ENCODE measurements at places on chromosomes 1 and 21.

- no peak for DNase-seq
Observed at GRCh38 chr1:30763651-30764248, 6.2 kb upstream of the LAPTM5 start.

GRCh38 chr1:37484325-37485051 lies 10.1 kb downstream of the ZC3H12A start:
- DNase-seq = no peak

GRCh38 chr21:38849776-38850175 lies 44.0 kb downstream of the ETS2 start:
- DNase-seq = no peak

- DNase-seq = no peak
Observed at GRCh38 chr1:153347856-153348255, 785 bp downstream of the PGLYRP4 start.

GRCh38 chr1:21324368-21325141 lies 34.3 kb upstream of the ECE1 start:
- no peak for DNase-seq

DNA sequence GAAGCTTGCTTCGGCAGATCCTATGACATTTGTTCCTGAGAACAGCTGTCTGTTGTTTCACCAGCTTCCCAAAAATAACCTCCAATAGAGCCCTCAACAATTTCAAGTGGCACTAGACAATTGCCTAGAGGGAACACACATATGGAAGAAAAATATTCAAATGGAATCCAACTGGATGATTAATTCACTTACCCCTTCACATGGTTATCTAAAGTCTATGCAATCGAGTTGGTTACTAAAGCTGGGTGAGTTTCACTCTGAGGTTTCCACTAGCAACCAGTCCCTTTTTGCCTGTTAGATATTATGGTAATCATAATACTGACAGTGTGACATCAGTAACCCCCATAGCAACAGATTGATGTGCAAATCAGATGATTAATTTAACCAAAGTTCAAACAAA lies at the start of gene LEMD1:
Gene LEMD1, minus strand, starts transcription at position 259 of the 400 bp plus-strand sequence. CDS start 1,520 bp downstream, outside the sequence.
- DNase-seq = no peak

DNA sequence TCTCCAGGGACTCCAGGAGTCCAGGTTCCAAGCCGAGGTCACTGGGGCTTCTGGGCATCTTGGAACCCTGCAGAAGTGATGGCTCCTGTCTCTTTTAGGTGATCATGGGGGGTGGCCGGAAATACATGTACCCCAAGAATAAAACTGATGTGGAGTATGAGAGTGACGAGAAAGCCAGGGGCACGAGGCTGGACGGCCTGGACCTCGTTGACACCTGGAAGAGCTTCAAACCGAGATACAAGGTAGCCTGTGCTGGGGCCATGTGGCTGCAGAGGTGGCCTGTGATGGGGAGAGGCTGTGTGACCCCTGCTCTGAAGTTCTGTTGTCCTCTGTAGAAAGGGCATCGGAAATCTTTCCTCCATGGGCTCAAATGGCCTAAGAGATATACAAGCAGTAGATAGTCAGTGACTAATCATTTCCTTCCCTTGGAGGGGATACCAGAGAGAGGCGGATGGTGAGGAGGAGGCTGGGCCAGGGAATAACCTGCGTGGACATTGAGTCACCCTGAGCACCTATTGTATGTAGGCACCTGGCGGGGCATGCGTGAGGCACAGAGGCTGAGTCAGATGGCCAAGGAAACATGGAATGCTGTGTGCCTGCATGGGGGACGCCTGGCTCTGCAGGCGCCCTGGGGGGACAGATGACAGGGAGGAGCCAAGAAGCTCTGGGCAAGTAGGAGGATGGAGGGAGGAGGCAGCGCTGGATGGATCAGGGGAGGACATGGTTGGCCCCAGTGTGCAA lies 59.0 kb downstream of the ALPL start:
- DNase-seq = no peak

- no peak for DNase-seq
Observed at GRCh38 chr1:246482805-246483568, 24.1 kb downstream of the SMYD3 start.

- no peak for DNase-seq
Observed at GRCh38 chr1:32063261-32063681, 9.5 kb upstream of the TMEM39B start.

DNA sequence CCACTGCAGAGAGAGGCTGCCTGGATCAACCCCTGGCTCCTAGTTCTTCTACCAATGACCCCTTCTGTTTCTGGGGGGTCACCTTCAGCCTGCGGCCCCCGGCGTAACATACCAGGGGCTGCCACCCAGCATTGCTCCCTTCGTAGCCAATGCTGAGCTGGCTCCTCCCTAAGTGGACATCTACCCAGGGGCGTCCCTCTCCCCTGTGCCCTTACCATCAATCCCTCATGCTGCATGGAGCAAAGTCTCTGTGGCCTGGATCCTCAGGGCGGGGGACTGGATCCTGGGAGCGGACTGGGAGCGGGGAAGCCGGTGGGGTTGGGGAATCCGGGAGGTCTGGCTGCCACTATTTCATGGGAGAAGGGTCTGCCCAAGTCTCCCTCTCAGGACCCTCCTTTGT lies 28.6 kb downstream of the TRIM67 start:
- DNase-seq = no peak

DNA sequence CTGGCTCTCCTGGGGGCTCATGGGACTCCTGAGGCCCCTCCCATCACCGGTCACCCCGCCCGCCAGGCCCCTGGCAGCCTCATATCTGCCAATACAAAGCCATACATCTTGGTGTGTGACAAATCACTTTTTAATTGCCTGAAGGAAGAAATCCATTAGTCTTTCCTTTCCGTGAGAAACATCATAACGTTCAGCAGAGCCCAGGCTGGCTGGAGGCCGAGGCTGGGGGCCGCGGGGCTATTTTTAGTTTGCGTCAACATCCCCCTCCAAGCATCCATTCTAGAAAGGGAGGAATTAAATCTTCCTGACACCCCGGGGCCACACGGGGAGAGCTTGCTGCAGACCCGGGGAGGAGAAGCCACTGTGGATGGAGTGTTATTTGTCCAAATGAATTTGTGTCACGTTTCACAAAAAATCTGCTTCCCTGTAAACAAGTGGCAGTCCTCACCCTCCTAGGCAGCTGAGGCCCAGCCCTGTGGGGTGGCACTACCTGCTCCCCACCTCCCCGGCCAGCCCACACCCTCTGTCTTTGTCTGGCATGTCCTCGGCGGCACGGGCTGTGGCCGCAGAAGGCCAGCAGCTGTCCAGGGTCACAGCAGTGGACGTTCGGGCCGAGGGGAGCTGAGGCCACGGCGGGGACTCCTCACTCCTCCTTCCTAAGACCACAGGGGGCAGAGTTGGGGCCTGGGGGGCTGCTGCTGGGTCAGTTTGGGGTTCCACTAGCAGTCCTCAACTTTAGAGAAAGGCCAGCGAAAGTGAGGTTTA lies 236.9 kb upstream of the VAMP3 start:
- no peak for DNase-seq

DNA sequence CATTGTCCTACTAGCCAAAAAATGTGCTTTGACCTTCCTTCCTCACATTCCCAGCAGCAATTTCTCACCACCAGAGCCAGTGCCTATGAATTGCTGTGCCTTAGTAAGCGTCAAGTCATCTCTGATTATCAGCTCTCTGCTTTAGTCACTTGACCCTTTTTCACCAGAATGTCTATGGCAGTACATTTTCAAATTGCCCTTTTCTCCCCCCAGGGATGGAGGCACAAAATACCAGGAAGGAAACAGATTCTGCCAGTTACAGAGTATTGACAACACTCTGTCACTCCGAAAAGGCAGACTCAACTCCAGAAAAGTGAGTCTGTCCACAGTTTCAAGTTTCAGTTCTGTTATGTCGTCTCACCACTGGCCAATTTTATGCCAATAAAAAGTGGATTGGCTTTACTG lies 167.4 kb downstream of the TNFSF18 start:
- no peak for DNase-seq

GRCh38 chr1:54323921-54324250 lies 82.3 kb downstream of the SSBP3 start:
- DNase-seq = no peak

All from SIG-M5 (cell line).